ENCODE measurements at places on chromosomes 4 and X. TPM values are rescaled to one million over a fixed set of nuclear protein-coding genes. Genes with fewer than 3 reads are reported as not detected.

The CT45A2 gene
- not detected for total RNA-seq

The USP17L12 gene
- total RNA-seq, result not detected

The STBD1 gene
- total RNA-seq, result 3.5 TPM

The SOWAHB gene
- not detected for total RNA-seq

The HEPH gene
- total RNA-seq, result 6.5 TPM

The GPM6B gene
- 0.06 TPM for total RNA-seq

The LIMCH1 gene
- 39.6 TPM for total RNA-seq

The SHROOM2 gene
- total RNA-seq, result 41.9 TPM

The SYNPO2 gene
- total RNA-seq, result 0.53 TPM

The ZFYVE28 gene
- 11.3 TPM for total RNA-seq

The MAGEA2 gene
- total RNA-seq, result not detected

The G3BP2 gene
- total RNA-seq, result 166 TPM

The GABRB1 gene
- total RNA-seq, result 0.47 TPM

The CD40LG gene
- total RNA-seq, result not detected

The SLIT2 gene
- 6.6 TPM for total RNA-seq

The RTL5 gene
- total RNA-seq, result 1.9 TPM

The NUP62CL gene
- total RNA-seq, result not detected

The PARM1 gene
- 0.06 TPM for total RNA-seq

The AGA gene
- 40.0 TPM for total RNA-seq

The PRR32 gene
- total RNA-seq, result not detected

All from glomerular endothelial cell (primary cell).